GM18507 (cell line): ENCODE measurements at places on chromosomes 3 and 15.

GRCh38 chr3:42762046-42762724 lies 10.9 kb downstream of the CCDC13 start:
- DNase-seq = no peak

DNA sequence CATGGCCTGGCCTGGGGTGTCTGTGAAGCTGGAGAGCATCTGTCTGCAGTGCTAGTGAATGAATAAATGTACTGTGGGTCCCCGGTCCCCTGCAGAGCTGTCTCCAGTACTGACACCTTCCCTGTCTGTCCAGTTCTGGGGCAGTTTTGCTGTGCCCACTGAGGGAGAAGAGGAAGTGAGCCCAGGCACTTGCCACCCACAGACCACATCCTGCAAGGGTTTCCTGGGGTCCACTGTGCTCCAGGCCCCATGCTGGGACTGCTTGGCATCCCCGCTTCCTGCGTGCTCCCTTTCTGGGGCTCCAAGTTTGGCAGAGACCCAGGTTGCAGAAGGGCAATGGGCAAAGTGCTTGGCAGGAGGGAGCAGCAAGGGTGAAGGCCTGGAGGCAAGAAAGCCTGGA lies 4.9 kb upstream of the SLC6A6 start:
- no peak for DNase-seq

DNA sequence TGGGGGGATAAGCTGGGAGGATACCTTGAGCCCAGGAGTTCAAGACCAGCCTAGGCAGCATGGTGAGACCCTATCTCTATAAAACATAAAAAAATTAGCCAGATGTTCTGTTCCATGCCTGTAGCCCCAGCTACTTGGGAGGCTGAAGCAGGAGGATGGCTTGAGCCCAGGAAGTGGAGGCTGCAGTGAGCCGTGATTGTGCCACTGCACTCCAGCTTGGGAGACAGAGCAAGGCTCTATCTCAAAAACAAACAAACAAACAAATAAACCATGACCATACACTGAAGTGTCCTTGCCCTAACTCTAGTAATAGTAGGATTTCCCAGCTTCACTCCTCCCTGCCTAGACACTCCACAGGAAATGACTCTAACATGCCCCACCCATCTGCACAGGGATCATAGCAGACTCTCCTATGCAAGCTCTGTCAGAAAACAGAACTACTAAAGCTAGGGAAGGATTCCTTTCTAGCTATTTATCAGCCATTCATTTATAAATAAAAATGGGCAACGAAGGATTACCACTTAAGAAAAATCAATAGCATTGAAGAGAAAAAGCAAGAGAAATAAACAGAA lies 4.6 kb downstream of the ERICH6 start:
- DNase-seq = no peak

DNA sequence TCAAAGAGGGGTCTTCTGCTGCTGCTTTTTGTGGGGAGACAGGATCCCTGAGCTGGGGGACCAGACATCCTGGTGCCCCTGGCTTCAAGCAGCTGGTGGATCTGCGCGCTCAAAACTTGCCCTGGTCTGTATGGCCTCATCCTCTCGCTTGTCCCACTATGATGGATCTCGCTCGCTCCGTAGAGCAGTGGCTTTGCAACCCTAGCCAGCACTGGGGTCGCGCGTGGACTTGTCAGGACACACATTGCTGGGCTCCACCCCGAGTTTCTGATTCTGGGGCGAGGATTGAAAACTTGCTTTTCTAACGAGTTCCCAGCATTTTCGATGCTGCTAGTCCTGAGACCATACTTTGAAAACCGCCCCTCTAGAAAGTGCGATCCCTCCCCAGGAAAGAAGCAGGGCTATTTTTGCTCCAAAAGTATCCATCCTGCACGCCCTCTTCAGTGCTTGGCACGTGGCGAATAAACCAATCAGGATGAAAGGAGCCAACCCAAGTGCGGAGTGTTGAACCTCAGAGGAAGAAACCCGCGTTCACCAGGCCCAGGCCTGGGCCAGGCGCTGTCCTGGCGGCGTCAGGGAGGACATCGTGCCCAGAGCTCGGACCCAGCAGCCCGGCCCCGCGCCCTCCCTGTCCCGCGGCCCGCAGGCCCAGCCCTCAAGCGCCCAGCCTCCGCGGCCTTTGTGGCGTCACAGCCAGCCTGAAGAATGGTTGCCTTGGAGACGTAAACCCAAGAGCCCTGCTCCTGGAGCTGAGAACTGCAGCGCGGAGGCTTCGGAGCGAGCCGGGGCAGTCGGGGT lies at the start of gene CFAP100:
TSS of gene CFAP100 (plus strand) at position 731 of the 798 bp plus-strand sequence. CDS start 1,092 bp downstream, outside the sequence.
- DNase-seq = no peak

DNA sequence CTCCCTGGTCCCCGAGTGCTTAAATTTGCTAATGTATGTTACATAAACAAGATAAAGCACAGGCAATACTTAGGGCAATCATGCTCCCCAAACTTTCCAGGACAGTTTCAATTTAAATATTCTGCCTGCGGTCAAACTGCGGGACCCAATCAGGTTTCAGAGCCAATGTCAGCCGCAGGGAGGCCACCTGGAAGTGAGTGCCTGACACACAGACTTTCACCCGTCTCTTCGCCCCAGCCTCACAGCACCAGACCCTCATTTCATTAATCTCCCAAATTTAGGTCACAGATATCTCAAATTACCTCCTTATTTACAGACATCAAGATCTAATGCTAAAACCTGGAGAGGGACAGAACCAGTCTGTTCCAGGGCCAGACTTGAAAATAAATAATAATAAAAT lies 107.2 kb upstream of the ALDH1A3 start:
- no peak for DNase-seq

DNA sequence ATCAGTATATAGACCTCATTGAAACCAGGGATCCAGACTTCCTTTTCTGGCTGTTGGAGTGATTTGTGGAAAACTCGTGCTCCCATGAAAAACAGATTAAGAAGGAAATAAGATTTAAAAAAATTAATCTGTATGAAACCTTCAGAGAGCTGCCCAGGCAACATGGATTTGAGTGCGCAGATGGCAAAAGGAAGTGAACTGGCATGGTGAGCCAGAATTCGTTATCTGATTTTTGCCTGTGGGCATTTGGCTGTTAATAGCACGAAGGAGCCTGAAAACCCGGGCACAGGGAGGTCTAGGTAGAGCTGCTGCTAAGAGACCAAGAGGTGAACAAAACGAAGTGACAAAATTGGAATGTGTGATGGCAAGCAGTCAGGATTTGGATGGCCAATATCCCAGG lies 19.1 kb upstream of the SPINK8 start:
- DNase-seq = no peak

DNA sequence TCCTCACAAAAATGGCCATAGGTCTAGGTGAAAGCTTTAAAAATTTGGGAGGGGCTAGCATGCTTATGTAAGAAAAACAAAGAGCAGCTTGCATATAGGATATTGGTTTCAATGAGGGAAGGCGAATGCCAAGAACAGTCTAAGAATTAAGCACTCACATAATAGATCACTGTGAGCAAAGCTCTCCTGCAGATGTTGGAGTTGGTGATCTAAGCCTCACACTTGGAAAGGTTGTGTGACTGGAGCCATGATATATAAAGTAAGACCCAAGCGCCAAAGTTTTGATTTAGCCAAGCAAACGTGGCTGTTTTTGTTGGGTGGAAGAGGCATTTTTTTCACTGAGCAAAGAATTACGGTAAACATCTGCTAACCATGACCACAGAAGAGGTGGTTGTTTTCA lies 237.5 kb downstream of the FOXP1 start:
- no peak for DNase-seq

DNA sequence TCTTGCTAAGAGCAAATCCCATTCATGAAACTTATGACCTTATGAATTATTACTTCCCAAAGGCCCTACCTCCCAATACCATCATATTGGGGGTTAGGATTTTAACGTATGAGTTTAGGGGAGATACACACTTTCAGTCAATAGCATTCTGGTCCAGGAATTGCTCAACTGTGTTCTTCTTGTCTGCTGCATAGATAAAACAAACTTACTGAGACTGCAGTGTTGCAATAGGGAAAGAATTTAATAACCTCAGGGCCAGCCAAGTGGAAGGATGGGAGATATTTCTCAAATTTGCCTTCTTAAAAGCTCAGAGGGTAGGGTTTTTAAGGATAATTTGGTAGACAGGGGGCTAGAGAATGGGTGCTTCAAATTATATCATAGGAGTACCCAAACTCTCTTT lies 625.8 kb downstream of the OTOL1 start:
- no peak for DNase-seq

DNA sequence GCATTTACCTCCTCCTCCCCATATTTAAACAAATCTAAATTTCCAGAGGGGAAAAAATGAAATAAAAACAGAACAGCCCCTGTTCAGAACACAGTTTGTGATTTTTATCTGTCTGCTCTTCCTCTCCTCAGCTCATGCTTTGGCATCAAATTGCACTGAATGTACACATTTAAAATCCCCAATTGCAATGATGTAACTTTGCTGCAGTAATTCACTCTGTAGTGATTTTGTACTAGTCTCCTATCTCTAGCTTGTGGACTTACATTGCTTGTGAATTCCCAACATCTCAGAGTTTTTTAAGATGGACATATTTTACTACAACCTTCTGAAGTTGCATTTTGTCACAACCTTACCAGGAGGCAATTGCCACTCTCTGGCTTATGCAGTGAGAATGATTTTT lies 81.6 kb upstream of the ROBO2 start:
- no peak for DNase-seq

DNA sequence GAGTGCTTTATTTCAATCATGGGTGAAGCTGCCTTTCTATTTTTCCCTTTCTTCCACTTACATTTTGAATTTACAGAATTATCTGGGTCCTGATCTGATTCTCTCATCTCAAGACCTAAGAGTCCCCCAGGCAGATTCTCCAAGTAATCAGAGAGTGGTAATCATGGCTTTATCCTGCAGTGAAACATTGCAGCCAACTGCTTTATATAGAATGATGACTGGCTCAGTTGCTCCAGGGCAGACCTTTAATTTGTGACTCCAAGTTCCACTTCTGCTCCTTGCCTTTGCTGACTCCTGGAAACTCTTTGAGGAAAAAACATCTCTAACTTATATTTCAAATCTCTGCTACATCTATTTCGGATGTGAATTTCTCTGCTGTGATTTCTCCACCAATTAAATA lies 25.5 kb upstream of the NPTN start:
- no peak for DNase-seq

- no peak for DNase-seq
Measured at GRCh38 chr3:53074761-53075742, 29.2 kb upstream of the SFMBT1 start.

DNA sequence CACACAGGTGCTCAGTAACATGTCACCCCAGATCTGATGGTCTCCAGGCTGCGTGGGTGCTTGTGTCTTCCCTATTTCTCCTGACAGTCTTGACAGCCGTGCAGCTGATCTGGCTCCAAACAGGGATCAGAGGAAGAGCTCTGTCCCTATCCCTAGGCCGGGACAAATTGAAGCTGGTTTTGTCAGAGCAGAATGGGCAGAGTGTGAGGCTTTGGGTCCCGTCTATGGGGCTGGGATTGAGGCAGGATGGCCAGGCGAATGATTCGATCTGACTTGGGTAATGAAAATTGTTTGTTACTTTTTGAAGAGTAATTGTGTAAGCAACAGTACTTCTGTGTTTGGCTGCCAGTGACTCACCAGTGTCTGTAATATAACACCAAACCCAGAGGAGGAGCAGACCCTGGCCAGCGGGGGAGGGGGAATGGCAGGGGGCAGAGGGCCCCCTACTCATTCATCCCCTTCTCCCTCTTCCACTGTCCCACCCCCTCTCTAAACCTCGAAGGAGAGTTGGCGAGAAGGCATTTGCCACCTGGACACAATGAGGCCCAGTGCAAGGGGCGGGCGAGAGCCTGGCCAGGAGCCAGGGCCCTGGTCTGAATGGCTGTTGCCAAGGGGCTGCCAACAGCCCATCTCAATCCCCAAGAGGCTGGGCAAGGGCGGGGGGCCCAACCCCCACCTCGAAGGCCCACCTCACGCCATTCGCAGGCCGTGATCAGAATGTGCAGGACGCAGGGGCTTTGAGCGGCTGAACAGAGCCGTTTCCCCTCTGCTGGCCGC lies 4.9 kb upstream of the MAGEF1 start:
- no peak for DNase-seq
